ENCODE measurements at places on chromosomes 2 and 18. TPM values are rescaled to one million over a fixed set of nuclear protein-coding genes. Genes with fewer than 3 reads are reported as not detected.

Gene PLCD4
- total RNA-seq, result 0.37 TPM

Gene RAPH1
- total RNA-seq, result 7.1 TPM

Gene MAP4K4
- 102 TPM for total RNA-seq

Gene NPPC
- 0.21 TPM for total RNA-seq

Gene CCDC85A
- total RNA-seq, result 0.32 TPM

Gene MROH2A
- 0.12 TPM for total RNA-seq

Gene SOX11
- not detected for total RNA-seq

Gene SEPTIN10
- total RNA-seq, result 43.1 TPM

Gene LBX2
- 3.5 TPM for total RNA-seq

Gene B4GALT6
- total RNA-seq, result 4.2 TPM

Gene ITGB1BP1
- total RNA-seq, result 157 TPM

Gene TCF23
- not detected for total RNA-seq

Gene C2orf80
- total RNA-seq, result not detected

Gene LMAN2L
- 20.1 TPM for total RNA-seq

Gene SRSF7
- total RNA-seq, result 324 TPM

Gene DYNAP
- total RNA-seq, result not detected

Gene DYSF
- 0.56 TPM for total RNA-seq

Gene DYTN
- total RNA-seq, result not detected

Gene CCL20
- 7.8 TPM for total RNA-seq

Gene ASB18
- not detected for total RNA-seq

Gene GALNT5
- total RNA-seq, result 1.9 TPM

Gene IL36RN
- total RNA-seq, result 0.14 TPM

Gene SERPINE2
- total RNA-seq, result 145 TPM

Gene CROCC2
- not detected for total RNA-seq

Data from A549 treated with Hydrocortisone at 1 μM for 4 hours (cell line).